ENCODE measurements at places on chromosomes 13 and 19.

DNA sequence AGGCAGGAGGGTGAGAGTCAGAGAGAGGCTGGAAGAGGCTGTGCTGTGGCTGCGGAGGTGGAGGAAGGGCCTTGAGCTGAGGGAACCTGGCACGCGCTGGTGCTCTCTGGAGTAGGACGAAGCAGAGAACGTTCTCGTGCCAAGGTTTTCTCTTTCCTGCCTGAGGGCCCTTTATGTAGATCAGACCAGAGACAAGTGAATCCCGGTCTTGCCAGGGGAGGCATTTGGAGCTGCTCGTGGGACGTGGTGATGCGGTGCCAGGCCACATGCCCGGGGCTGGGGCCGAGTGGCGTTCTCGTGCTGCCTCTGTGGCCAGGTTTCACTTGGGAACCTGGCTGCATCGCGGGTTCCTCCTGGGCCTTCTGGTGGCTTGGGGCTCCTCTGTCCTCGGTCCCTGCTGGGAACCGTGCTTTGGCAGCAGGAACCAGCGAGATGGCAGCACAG lies 54.2 kb downstream of the KDM4B start:
- no peak for DNase-seq

GRCh38 chr19:4744451-4745174 lies 21.0 kb upstream of the DPP9 start:
- peak; percentile 89 for DNase-seq

DNA sequence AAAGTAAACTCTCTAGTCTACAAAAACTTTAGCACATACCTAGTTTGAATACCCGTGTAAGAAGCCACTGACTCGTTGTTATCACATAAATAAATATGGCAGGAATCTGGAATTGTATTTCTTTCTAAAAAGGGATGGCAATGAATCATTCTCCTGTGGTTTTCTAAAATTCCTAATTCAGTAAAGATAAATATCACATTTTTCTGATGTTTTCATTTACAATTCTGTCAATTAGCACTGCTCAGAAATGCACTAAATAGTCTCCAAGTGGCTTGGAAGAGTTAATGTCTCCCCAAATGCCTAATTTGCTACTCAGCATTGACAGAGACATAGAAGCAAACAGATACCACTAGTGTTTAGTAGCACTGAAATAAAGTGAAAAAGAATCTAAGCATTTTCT lies 547.7 kb upstream of the SLITRK1 start:
- DNase-seq: peak; percentile 90

DNA sequence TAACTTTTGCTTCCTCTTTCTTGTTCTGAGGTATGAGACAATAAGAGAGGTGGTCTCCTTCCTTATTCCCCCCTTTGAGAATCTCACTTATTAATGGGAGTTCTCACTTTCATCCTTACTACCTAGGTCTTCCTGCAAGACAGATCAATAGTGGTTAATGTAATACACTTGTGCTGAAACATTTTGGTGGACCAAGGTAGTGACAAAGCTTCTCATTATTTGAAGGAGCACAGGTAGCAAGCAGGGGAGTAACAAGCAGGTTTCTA lies 17.9 kb downstream of the ZNF700 start:
- no peak for DNase-seq

- DNase-seq: peak; percentile 49
Measured at GRCh38 chr13:72643311-72643989, 84.0 kb downstream of the MZT1 start.

DNA sequence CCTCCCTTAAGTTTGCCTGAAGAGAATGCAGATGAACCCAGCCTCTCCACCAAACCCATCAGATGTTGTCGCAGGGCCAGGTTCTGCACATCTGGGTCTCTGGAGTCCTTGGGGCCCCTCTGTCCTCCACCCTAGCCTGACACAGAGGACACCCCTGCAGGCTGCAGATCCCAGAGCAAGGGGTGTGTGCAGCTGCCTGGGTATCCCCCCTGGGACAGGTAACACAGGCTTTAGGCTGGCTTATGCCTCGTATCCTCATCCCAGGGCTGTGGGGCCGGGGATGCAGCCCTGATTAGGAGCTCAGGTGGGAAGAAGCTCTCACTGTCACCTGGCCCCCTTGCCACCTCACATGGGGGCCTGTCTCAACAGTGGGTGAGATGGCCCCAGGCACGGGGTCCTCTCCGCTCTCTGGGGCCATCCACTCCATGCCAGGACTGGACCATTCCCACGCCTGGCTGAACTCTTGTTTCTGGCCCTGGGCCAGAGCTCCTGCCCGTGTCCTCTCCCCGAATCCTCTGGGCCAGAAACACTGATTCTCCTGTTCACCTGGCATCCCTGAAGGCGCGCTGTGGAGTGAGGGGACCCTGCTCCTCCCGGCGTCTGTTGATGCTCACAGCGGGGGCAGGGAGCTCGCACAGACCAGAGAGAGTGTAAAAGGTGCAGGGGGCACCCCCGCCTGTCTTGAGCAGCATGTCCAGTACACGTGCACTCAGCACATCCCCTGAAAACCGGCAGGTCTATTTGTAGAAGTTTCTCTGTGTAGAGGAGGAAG lies 38.7 kb upstream of the TPM4 start:
- no peak for DNase-seq

- no peak for DNase-seq
Measured at GRCh38 chr13:22703601-22704209, 477.1 kb upstream of the SGCG start.

DNA sequence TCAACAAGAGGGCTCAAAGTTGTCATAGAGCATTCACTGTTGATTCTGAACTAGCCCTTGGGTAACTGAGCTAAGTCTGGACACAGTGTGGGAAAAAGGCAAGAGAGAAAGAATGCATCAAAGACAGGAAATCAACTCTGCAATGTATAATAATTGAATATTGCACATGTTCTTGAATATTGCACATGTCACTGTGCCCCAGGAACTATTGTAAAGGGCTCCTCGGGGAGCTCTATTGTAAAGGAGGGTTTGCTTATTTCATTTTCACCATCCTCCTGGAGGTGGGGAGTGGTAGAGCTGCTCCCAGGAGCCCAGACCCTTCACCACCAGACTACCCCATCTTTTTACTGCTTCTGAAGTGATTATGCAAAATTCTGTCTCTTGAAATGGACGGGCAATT lies 44.4 kb upstream of the ITM2B start:
- no peak for DNase-seq

DNA sequence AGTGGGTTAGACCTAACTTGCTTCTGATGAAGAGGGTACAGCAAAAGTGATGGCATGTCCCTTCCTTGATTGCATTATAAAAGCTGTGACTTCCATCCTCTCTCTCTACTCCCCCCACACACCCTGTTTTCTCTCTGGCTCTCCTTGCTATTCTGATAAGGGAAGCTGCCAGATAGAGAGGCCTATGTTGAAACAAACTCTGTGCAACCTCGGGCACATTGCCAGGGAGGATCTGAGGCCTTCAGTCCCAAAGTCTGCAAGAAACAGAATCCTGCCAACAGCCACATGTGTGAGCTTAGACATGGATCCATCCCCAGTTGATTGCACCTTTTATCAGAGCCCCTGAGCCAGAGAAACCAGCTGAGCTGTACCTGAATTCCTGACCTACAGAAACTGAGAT lies 44.8 kb upstream of the ARGLU1 start:
- DNase-seq: peak; percentile 9

DNA sequence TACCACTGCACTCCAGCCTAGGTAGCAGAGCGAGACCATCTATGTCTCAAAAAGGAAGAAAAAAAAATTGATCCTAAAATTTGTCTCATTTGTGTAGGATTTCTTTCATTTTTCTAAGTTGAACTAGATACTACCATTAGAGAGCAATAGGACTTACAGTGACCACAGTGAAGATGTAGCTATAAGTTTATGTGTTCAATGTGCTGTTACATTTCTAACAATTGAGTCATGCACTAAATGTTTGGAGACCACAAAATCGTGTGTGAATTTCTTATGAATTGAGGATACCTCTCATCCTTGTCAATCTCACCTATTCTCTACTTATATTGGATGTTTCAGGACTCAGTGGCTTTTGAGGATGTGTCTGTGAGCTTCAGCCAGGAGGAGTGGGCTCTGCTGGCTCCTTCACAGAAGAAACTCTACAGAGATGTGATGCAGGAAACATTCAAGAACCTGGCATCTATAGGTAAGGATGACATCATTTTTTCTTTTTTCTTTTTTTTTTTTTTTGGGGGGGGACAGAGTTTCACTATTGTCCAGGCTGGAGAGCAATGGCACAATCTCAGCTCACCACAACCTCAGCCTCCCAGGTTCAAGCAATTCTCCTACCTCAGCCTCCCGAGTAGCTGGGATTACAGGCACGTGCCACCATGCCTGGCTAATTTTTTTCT lies 12.8 kb downstream of the ZNF791 start:
- peak; percentile 36 for DNase-seq

DNA sequence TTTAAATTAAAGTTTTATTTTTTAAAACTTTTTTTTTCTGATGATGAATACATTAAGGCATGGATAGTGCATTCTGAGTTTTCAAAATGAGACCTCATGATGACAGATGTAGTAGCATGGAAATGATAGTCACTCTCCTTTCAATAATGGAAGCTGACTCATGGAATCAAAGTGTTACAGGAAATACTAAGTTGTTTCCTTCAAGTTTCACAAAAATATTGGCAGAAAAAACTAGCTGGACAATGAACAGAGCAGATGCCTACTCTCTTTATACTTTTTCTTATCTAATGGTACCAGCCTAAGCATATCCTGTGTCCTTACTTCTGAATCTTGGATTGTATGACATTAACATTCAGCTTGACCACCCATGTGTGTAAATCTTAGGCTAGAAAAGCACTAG lies 1337.3 kb downstream of the PCDH9 start:
- no peak for DNase-seq

GRCh38 chr13:97478247-97478646 lies 44.3 kb downstream of the RAP2A start:
- no peak for DNase-seq
